ENCODE measurements at places on chromosomes 3 and 15.

- no peak for DNase-seq
Measured at GRCh38 chr3:56303487-56303886, 164.8 kb downstream of the ERC2 start.

DNA sequence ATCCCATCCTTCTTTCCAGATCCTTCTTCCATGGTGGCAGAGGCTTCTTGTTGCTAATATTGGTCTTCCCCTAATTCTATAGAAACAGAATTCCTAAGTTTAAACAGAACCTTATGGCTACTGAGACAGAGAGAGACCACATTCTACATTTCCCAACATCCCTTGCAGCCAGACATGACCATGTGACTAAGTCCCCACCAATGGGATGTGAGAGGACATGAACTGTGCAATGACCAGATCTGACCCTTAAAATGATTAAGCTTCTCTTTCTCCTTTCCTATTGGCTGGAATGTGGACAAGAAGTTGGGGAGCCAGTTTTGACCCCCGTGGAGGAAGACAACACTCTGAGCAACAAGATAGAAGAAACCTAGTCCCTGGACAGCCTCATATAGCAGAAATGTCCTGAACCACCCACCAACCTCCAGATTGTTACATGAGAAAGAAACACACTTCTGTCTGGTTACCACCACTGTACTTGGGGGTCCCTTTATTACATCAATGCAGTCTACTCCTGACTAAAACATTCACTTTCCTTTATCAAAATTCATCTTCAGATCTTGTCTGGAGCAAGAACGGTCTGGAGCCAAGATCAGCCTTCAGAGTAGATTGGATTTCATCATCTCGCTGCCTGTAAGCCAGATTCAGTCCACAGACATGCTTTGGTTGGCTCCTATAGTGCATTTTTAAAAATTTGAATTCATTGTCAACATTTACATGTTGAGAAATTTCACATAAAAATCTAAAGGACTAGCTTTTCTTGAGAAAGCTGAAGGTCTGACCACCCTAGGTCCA is 183.9 kb downstream of the SHQ1 start:
- no peak for DNase-seq

- no peak for DNase-seq
Measured at GRCh38 chr15:80334521-80334920, 69.7 kb upstream of the ARNT2 start.

DNA sequence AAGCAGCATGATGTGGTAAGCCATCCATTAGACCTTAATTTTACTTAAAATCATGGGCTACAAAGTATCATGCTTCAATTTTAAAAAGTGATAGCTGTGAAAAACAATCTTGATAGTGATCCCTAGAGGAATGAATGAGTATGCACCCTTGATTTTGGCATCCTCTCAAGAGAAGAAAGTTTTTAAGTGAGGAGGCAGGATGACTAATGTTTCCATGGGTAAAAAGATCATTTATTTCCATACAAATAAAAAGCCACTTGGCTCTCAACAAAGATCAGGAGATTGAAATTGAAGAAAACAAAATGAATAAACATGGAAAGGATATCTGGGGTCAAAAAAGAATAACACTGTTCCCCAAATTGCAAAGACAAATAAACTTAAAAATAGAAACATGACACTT is 305.4 kb downstream of the MEX3B start:
- no peak for DNase-seq

- DNase-seq = no peak
Measured at GRCh38 chr3:59308001-59308400, 258.2 kb upstream of the CFAP20DC start.

GRCh38 chr3:99674086-99674789 is 35.8 kb downstream of the COL8A1 start:
- no peak for DNase-seq

DNA sequence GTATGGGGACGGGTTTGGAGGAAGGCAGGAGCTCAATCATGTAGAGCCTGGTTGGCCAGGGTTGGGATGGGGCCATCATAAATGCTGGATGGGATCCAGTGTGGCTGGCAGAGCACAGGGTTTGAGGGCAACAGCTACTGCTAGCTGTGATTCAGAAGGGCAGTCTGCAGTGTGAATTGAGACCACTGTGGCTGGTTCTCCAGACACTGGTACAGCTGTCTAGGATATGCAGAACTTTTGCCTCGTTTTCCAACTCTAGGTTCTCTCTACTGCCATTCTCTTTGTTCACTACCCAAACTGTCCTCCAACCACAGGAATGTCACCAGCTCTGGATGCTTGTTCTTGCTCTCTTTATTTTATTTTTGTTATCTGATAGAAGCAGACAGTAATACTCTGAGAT is 543.6 kb downstream of the AGBL1 start:
- no peak for DNase-seq

GRCh38 chr3:87422333-87422732 is 145.9 kb upstream of the POU1F1 start:
- DNase-seq = no peak

DNA sequence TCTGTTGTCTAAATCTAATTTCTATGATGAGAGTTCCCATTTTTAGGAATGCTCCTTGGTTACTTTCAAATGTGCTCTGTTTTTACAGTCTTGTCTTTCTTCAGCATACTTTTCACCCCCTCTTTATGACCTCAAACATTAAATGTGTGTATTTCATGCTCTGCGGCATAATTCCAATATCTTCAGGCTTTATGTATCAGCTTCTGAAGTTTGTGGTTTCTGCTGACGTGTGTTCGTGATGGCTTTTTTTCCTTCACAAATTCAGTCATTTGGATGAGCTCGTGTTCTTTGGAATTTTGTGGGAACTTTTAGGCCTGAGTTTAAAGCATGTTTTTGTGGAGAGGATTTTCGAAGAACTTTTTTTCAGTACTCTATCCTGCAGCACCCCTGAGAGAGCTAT is 97.7 kb upstream of the CHRNA7 start:
- DNase-seq = no peak

GRCh38 chr15:69658411-69658945 is 205.9 kb downstream of the RPLP1 start:
- DNase-seq = no peak

DNA sequence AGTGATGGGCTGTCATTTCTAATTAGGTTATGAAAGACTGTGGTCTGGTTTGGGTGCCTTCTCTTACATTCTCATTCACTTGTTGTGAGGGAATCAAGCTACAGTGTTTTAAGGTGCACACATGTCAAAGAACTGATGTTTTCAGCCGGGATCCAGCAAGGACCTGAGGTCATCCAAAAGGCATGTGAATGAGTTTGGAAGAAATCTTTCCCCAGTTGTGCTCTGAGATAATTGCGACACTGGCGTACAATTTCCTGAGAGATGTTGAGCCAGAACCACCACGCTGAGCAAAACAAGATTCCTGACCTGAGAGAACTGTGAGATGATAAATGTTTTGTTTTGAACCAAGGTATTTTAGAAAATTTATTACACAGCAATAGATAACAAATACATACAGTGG is 295.3 kb upstream of the SLITRK3 start:
- DNase-seq = no peak

DNA sequence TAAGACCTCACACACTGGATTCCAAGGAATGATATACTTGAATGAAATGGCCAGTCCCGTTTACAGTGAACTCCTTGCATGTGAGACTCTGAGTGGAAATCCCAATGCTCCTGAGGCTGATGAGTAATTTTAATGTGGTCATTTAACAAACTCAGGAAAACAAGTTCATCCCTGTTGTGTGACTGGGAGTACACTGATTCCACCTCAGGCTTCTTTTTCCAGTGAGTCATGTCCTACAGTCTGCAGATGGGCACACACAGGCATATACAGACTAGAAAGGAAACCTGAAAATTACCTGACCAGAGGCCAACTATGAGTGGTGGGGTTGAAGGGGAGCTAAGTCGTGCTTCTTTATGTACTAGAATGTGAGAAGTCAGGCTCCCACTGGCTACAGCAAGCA is 5.8 kb downstream of the SQOR start:
- peak; percentile 18 for DNase-seq

GRCh38 chr15:40637221-40637745 is 43.2 kb downstream of the KNL1 start:
- no peak for DNase-seq

GRCh38 chr3:182364723-182365650 is 428.3 kb upstream of the ATP11B start:
- DNase-seq = peak; percentile 32

DNA sequence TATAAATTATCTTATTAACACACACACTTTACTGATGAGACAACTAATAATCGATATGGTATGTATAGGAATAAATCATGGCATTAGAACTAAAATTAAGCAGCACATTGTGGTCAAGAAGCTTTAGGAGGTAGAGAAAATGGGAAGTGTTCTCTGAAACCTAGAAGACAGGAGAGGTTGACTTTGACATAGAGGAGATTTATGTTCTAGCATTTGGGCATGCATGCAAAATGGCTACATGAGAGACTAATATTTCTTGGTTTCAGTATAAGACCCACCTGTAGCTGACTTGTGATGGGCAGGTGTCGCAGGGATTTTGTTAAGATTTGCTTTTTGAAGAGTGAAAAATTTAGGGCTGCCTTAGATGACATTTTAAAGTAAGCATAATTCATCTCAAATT is 209.7 kb upstream of the POU1F1 start:
- DNase-seq = no peak

DNA sequence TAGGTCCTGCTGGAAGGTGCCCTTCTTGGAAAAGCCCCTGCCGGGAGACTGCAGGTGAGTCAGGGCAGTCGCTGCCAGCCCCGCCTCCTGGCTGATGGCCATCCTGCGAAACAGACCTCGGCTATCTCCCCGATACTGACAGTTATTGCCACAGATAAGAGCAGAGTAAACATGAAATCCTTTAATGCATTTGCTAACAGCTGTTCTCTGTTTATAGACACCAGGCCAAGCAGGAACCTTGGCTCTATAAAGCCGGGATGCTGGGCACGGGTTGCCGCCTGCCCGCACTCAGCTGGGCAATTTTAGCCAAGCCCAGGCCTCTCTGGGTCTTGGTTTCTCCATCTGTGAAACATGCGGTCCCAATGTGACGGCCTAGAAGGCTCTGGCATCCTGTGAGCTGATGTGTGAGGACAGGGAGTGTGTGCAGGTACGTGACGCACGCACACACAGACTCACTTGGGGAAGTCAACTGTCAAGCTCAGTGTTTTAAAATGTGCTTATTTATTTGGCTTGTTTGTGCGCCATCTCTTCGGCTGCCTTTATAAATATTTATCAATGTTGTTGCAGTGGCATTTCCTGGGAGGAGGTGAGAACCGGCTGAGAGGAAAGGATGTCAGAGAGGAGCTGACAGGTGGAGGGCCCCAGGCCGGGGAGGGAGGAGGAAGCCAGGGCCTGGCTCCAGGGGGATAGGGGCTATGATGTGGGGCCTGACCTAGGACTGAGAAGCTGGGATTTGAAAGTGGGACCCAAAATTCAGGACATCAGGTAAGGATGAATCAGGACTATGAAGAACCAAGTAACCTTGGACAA is 50.8 kb upstream of the PRR23E start:
- no peak for DNase-seq

DNA sequence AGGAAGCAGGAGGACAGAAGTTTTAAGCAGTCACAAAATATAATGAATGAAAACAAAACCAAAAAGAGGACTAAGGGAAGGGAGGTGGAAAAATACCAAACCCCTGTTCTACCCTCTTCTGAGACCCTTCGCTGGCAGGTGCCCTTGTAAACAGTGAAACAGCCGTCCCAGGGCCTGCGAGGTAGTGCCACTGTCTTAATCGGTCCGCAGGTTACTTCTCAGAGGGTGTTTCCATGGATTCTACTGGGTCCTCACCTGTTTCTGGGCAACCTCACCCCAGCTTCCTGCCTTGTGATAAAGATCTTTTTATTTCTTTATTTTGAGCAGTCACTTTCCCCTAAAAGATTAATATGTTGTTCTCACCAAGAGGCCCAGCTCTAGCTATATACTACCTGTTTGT is 65.3 kb downstream of the SLC30A4 start:
- DNase-seq = no peak

DNA sequence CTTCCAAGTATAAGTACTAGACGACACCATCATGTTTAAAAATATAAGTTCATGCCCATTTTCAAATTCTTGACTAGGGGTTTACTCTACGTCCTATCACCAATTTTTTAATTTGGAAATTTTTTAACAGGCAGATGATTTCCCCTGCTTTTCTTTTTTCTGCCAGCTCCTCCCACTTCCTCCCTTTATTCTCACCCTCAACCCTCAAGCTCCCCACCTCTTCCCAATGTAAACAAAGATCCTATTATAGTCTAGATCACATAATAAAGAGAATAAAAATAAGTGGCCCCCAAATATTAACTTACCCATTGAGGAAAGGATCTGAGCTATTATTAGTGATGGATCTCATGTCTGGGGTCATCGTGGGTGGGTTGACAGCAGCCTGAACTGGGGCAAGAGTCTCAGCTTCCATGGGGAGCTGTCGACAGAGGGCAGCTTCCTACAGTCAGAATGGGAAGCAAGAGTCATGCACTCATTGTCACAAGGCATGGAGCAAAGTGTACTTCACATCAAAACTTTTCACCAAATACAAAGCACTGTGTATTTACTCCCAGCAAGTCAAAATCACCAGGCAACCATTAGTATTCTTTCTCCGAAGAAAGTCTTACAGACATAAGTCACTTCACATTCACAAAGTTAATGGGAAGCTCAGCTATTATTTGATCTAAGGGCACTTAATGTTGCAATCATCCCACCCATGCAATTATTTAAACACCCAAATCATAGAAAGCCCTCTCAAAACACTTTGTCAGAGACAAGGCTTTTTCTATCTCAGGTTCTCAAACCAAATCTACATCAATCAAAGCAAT is 53.2 kb downstream of the TM4SF4 start:
- DNase-seq = no peak
